ENCODE measurements at places on chromosomes 1 and 21. TPM values are rescaled to one million over a fixed set of nuclear protein-coding genes. Genes with fewer than 3 reads are reported as not detected.

The NUF2 gene
- 37.0 TPM for total RNA-seq

The BTBD19 gene
- 3.4 TPM for total RNA-seq

The KCNQ4 gene
- 1.3 TPM for total RNA-seq

The PRAMEF17 gene
- total RNA-seq = not detected

The USH2A gene
- total RNA-seq = under 0.01 TPM

The C1orf226 gene
- total RNA-seq = 2.0 TPM

The LSS gene
- 66.0 TPM for total RNA-seq

The C1orf116 gene
- 2.4 TPM for total RNA-seq

The ADAM30 gene
- total RNA-seq = not detected

The CGN gene
- 5.2 TPM for total RNA-seq

The GJB3 gene
- 0.98 TPM for total RNA-seq
